ENCODE measurements at places on chromosomes 5 and 9.

GRCh38 chr5:102243213-102243612, 52.9 kb downstream of the SLCO4C1 start:
- no peak for DNase-seq

DNA sequence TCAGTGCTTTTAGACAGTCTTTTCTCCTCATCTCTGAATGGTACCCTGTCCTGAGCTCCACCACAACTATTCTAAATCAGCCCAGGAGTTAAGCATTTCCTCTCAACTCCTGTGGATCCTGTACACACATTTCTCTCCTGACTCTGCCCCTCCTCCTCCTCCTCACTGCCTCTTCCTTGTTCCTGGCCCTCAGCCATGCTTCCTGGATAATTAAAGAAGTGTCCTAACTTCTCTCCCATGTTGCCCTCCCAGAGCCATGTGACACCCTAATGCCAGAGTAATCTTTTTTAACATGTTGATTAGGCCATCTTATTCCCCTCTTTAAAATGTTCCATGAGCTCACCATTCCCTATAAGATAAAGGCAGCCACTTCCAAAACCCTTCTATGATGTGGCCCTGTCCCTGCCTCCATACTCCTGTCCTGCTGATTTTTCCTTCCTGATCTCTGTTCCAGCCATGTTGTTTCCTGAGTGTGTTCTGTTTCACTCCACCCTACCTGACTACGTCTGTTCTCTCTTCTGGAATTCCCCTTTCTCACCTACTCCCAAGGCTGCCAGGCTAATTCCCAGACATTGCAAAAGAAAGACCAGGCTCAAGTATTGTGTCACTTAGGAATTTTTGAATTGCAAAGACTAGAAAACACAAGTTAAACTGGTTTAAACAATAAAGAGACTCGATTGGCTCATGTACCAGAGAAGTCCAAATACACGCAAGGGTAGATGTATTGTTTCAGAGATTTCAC, 295.2 kb downstream of the MAST4 start:
- no peak for DNase-seq

GRCh38 chr9:83410701-83411100, 127.5 kb downstream of the FRMD3 start:
- no peak for DNase-seq

DNA sequence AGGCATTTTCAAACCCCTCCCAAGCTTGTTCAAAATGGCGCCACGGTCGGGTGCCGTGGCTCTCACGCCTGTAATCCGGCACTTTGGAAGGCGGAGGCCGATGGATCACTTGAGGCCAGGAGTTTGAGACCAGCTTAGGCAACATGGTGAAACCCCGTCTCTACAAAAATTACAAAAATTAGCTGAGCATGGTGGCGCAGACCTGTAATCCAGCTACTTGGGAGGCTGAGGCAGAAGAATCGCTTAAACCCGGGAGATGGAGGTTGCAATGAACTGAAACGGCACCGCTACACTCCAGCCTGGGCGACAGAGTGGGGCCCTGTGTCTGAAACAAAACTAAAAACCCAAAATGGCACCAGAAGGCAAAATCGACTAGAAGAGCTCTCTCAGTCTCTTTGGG, 142.0 kb downstream of the MTX3 start:
- no peak for DNase-seq

GRCh38 chr5:156096259-156096658, 230.7 kb upstream of the SGCD start:
- DNase-seq = no peak

GRCh38 chr5:92605591-92605990, 975.4 kb downstream of the NR2F1-AS1 start:
- no peak for DNase-seq

- DNase-seq = no peak
These were observed 915.5 kb downstream of the NR2F1-AS1 start for GRCh38 chr5:92665506-92665905.

DNA sequence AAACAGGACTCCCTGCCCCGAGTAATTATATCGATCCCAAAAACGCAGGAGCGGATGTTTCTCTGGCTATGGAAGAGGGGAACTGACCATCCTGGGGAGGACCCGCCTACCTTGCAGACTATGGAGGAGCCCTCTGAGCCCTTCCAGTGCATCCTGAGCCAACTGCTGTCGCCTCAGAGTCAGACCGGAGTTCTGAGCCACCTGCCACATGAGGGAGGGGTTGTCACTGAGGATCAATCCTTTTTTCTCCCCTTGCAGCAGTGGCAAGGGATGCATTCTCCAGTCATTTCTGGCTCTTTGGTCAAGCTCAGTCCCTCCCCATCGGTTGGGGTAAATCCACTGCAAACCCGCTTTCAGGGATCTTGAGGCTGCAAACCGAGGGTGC, 709 bp downstream of the FANCG start:
- DNase-seq = no peak

- DNase-seq = no peak
These were observed 17.8 kb downstream of the BRD3 start for GRCh38 chr9:134049772-134050588.

DNA sequence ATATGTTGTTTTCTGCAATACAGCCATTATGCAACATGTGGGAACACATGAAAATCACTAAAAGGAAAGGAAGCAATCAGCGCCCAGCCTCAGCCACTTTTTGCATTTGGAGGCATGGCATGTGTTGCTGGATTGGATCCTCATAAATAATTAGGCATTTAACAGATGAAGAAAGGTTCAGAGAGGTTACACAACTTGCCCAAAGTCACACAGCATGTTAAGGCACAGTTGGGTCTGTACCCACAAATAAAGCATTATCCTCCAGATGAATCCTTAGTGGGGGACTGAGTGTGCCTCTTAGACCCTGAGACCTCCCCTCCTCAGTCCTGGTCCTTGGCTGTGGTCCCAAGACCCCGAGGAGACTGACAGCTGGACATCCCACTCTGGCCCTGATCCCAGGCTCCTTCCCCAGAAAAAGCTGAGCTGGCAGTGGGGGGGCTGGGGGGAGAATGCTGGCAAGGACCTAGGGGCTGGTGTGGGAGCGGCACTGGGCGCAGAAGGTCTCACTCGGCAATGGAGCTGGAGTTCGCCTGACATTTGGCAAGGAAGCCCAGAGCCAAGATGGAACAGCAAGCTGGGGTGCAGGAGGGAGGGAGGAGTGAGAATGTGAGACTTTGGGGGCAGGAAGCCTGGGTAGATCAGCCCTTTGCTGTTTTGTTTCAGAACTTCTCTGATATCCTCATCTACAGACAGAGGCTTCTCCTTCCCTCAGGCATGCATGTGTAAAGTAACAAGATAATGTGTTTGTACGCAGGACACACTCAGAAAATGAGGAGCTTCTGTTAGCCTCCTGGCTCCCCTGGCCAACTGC, 6.9 kb upstream of the AKNA start:
- no peak for DNase-seq

Data from thoracic aorta (tissue), 2 donors.